ENCODE measurements at places on chromosomes 7 and 10.

DNA sequence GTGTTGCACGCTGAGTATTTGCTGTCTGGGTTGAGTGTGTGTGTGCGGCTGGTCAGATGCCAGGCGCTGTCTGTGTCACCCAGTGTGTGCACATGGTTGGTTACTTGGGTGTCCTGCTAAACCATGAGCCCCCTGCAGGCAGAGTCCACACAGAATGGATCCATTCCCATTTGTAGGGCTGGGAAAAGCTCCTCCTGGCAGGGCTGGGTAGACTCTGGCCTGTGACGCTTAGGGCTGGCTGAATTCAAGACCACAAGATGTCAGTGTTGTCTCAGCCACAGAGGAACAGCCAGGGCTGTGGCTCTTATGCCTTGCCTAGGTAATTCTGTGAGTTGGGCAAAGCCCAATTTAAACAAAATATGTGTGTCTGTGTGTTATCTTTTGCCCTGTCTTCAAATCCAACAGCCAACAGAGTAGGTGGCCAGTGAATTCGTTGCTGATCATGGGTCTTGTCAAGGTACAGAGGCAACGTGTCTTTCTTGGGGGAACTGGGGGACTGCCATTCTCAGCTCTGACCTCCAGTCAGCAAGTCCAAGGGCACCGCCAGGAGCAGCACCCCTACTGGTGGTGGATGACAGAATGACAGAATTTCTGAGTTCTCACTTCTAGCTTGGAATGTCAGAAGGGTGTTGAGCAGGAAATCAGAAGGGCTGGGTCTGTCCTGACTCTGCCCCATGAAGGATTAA, 285.1 kb downstream of the CCSER2 start:
- peak; percentile 10 for DNase-seq

DNA sequence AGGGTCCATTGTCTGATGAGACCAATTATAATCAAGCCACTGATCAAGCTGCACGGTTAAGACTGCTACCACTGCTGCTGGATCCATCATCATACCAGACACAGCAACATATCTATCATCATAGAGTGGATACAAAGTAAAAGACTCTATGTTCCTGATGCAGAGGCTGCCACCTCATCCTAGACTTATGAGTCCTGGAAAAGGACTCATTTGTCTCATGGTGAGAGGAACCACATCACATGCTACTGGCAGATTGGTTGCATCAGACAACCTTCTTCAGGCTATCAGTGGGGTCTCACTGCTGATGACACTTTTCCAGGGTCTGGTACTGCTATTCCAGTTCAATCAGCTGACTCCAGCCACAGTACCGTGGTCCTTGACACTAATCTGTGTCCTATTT, 79.0 kb downstream of the ABI1 start:
- DNase-seq, result no peak

GRCh38 chr10:79308969-79309665, 38.2 kb upstream of the PPIF start:
- DNase-seq, result no peak

GRCh38 chr10:2543142-2543886, 524.0 kb upstream of the PFKP start:
- no peak for DNase-seq

DNA sequence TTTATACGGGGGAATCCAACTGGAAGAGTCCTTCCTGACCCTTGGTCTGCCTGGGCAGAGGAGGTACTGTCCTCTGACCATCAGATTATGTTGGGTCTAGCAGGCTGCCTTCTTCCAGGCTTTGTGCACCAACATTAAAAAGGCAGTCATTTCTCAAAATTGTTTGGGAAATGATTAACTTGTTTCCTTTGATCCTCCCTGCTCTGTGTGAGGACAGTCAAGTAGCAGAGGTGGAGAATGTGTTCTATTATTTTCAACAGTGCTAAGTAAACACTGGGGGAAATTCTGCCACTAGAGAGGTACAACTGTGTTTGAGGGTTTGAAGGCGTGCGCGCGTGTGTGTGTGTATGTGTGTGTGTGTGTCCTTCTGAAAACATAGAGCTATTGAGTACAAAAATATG, 20.6 kb downstream of the ACSL5 start:
- DNase-seq, result no peak

DNA sequence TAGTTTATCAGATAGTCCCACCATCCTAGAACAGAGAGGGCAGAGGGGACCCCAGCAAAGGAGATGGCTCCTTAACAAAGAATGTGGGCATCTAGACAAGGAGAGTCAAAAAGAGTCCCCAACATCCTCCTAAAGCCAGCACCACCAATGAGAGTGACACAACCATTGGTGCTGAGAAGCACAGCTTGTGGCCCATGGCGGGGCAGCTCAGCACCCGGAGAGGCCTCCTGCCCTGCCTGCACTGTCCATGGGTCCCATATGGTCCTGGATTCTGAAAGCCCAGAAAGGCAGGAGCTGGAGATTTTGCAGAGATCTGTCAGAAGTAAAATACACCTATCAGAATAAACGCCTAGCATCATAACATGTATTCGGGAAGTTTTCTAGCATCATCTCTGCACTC, 311.8 kb upstream of the ZNF32 start:
- no peak for DNase-seq

DNA sequence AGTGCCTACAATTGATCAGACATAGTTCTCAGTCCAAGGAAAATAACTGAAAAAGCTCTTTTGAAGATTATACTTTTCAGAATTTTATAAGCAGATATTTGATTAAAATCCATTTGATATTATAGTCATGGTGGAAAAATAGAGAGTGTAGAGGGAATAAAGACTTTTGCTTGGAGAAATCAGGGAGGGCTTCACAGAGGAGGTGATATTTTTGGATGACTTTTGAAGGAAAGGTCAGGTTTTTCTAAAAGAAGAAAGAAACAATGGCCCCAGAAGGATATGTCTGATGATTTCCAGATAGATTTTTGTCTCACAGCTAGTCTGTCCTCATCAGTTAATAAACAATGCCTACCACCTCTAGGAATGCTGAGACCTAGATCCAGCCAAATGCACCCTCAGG, 806.3 kb upstream of the CELF2 start:
- no peak for DNase-seq

DNA sequence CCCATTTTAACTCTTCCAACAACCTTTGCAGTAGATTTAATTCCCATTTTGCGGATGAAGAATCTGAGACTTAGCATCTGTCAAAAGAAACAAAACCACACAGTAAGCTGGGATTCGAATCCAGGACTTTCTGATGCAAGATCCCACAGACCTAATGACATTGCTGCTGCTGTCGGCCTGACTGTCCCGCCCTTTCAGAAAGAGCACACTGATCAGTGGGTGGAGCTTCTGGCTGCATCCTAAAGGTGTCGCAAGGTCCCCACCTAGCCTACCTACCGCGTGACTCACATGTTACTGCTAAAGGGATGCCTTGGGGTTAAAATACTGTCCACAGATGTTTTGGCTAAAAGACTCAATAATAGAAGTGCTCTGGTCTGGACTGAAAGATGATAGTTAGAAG, 134.7 kb downstream of the EMX2 start:
- DNase-seq, result no peak

- peak; percentile 82 for DNase-seq
Measured at GRCh38 chr7:130486114-130486953, 5.6 kb upstream of the MEST start.

DNA sequence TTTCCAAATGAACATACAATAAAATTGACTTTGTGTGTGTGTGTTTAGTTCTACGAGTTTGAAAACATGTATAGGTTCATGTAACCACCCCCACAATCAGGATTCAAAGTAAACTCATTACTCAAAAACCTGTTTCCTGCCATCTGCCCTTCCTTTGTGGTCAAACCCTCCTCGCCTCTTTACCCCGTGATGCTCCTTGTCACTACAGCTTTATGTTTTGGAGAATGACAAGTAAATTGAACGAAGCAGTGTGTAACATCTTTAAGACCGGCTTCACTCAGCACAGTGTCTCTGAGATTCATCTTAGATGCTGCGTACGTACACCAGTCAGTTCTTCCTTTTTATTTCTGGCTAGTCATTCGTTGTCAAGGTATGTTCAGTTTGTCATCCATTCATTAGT, 54.6 kb upstream of the MKI67 start:
- no peak for DNase-seq

- DNase-seq, result no peak
Measured at GRCh38 chr10:24343686-24344085, 134.7 kb downstream of the KIAA1217 start.

DNA sequence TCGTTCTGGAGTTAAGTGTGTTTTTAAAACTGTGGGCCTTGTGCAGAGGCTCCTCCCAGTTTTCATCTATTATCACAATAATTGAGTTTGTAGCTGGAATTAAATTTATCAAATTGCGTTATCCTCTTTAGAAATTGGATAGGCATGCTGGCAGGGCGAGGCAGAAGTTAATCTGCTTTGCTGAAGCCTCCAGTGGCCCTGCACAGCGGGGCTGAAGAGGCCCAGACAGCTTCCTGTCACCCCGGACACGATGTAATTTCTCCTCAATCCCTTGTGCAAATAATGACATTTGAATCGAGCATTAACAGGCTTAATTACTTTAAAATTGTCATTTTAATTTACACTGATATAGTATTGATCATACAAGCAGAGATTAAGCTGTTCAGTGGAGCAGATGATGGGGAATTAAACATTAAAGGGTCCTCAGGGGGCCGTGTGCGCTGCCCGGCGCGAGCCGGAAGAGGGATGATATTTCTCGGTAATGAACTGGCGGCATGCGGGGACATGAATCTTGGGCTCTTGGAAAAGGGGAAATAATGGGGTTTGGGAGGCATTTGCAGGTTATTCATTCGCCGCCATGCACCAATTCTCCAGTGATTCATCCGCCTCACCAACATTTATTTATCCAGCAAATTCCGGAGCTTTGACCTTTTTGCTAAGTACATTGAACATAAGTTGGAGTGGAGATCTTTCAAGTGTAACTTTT, 118.5 kb downstream of the NKX6-2 start:
- DNase-seq, result no peak

DNA sequence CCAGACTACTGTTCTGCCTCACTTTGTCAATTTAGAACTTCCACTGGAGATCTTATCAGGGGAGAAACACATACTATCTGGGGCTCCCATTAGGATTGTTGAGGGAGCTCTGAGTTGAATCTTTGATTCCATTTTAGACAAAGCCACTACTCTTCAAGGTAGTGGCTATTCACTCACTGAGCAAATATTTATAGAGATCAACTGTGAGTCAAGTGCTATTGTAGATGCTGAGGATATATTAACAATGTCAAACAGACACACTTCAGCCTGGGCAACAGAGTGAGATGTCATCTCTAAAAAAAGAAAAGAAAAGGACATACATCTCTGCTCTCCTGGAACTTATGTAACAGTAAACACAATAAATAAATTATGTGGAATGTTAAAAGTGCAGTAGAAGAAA, 315.3 kb downstream of the PTEN start:
- no peak for DNase-seq

DNA sequence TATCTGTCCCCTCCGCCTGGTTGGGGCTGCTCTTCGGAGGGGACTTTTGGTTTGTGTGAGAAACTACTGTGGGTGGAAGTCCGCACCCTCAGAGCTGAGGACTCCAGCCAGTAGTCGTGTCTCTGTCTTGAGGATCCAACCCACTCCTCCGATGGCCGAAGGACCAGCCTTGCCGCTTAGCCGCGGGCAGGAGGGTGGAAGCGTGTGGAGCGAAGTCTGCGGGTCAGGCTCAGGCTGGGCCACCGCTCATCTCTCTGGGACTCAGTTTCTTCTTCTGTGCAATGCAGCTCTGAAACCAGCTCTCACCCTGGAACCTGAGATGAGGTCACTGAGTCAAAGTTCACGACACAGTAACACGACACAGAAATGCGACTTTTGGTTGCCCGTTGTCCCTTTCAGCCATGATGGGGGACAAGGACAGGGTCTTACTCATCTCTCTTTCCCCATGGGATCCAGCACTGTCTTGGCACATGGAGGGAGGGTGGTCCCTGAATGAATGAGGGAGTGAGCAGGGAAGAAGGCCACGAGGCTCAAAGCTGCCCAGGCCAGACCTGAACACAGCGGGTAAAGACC, 133.3 kb upstream of the PODXL start:
- no peak for DNase-seq

GRCh38 chr7:84274029-84274638, 79.5 kb upstream of the SEMA3A start:
- no peak for DNase-seq

DNA sequence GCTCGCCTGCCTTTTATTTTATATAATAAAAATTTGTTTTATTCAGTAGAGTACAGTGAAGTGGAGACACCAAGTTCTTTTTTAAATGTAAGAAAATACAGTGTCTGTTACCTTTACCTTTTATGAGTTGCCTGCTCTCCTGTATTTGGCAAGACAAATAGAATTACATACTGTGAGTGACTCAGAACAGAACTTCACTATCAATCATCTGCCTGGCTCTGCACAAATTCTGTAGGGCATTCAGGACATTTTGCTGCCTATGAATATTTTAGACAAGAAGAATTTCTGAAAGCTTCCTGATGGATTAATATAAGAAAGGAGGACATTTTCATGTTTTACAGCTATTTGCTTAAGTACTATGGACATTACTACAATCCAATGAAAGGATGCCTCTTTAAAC, 135.4 kb upstream of the PHF14 start:
- DNase-seq, result no peak

DNA sequence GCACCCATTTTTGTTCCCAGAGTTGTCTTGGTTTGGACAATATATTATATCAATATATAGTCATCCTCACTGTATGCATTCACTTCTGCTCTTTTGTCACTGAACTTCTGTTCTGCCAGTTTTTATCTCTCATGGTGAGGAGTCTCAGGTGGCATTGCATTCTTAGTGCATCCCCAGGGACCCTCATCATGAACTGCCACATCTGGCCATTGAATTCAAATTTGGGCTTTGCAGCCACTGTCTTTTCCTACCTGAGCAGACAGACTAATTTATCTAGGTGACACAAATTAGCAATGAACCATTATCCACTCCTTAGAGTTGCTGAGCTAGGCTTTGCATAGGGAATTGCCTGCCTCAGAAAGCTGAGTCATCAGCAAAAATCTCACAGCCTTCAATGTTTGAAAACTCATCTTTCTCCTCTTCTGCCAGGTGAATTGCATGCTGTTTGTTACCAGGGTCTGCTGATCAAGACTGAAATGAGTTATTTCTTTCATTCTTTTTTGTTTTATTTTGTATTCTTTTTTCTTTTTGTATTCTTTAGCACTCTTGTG, 316.8 kb upstream of the MTPN start:
- no peak for DNase-seq

Measured in hematopoietic multipotent progenitor cell treated with erythropoietin and hydrocortisone succinate and interleukin-3 and kit ligand, for 8 days (in vitro differentiated cells).